ENCODE measurements at places on chromosomes 5 and 9.

DNA sequence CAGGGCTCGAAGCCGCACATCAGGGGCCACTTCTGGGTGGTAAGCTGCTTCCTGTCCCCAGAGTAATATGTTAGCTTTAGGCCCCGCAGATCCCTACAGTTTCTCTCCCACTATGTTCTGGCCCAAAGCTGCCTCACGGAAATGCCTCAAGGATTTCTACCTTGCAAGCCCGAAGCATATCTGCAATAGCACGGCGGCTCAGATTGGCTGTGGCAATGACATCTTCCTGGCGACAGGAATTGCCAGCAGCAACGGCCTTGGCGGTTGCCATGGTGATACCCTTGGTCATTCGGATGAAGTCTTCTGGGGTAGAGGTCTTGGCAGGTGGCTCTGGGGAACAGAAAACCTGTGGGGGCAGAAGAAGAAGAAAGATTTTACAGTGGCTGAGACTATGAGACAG lies 10.3 kb upstream of the TPM2 start:
- no peak for DNase-seq

DNA sequence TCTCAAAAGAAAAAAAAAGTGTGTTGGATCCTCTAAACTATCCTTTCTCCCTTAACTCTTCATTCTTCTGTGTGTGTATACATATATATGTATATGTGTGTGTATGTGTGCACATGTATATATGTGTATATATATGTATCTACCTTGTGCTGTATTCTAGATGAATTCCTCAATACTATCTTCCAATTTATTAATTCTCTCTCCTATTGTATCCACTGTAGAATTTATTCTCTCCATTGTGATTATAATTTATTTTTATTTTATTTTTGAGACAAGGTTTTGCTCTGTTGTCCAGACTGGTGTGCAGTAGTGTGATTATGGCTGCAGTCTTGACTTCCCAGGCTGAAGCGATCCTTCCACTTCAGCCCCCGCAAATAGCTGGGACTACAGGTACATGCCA lies 147.1 kb upstream of the ZNF618 start:
- no peak for DNase-seq

GRCh38 chr9:112599732-112600131 lies 113.1 kb downstream of the KIAA1958 start:
- DNase-seq = no peak

DNA sequence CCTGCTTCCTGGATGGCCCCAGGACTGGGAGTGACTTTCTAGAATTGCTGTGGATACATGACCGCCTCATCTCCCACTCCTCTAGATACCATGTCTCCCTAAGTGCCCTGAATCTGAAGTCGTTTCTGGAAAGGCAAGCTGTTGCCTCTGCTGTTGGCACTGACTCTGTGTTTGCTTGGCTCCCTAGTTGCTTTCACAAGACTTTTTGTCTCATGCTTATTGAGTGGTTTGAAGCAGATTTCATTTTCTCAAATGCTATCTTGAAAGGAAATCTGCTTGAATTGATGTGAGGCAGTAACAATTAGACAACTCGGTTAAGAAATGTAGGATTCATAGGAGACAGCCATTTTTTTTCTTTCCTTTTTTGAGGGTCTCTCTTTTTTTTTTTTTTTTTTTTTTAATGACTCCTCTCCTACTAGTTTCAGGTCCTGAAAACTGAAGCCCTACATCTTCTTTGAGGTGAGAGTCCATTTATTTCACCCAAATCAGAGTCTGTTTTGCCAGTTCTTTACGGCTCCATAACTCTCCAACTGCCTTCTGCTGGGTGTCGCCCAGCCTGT lies 65.9 kb downstream of the PRDM6 start:
- DNase-seq = no peak

DNA sequence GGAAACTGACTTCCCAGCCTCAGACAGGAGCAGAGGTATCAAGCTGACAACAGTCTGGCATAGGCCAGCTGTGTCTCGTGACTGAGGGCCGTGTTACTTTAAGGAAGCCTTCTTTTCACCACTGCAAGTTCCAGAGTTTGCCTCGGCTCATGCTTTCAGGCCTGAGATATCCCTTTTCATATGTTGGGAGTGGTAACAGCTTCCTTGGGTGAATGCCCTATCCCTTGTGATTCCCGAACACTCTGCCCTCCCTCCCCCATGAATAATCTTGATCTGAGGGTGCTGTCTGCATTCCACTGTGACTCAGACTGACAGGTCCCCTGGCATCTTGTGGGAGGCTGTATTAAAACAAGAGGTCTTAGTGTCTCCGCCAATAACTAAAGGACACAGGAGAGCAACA lies 49.7 kb upstream of the ARL15 start:
- DNase-seq = no peak

DNA sequence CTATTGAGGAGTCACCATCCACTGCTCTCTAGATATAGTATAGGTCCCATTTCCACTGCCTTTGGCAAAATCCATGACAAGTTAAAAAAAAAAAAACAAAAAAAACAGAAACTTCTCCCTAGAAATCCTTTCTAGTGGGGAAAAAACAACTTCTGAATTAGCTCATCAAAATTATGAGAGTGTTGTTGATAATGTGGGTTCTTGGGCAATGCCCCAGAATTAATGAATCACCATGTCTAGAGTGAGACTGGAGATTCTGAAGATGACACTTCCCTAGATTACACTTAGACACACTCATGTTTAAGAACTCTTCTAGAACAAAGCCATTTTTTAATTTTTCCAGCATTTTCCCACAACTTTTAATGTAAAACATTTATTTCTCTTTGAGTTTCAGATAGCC lies 728.0 kb upstream of the C9orf72 start:
- DNase-seq = no peak

GRCh38 chr5:79499640-79500273 lies 14.2 kb downstream of the HOMER1 start:
- DNase-seq = no peak

DNA sequence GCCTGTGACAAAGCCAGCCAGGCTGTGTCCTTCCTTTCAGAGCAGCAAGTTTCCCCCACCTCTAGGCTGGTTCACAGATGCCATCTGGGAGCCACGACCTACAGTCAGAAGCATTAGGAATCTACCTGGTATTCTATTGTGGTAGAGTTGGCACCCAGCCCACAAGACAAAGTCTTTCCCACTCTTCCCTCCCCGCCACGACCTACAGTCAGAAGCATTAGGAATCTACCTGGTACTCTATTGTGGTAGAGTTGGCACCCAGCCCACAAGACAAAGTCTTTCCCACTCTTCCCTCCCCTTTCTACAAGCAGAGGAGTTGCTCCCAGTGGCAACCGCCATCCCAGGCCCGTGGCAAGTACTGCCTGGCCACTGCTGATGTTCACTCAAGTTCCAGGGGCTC lies 157.8 kb upstream of the TNC start:
- DNase-seq = no peak

GRCh38 chr5:59418808-59419207 lies 474.7 kb downstream of the PDE4D start:
- DNase-seq = no peak

DNA sequence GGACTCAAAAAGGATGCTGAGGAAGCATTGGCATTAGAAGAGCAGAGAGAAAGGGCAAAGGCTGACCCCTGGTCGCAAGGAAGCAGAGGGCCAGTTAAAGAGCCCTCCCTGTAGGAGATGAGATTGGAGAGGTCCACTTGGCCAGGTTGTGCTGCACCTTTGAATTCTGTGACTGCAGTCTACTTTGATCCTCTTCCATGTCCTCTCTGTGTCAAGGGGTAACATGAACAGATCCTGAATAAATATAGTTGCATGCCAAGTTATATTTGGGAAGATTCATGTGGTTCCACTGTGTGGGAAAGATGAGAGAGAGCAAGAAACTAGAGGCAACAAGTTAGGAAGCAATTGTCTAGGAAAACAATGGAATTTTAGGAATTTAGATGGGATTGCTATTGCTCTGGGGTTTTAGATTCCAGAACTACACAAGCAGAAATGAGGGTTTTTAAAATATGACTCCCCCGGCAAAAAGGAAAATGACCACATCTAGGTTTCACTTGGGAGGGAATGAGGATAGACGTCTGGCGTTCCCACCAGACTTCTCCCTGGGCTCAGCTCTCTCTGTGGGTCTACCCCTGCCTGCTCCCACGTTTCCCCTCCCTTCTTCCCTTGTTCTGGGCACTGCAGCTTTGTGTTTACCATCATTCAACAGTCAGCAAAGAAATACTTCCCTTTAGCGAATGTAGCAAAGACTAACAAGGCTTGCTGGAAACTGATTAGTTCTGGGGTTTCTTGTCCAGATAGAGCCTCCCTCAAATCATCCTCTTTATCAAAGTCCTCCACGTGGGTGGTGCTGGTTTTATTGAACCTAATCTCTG lies 63.6 kb downstream of the SNX18 start:
- DNase-seq = no peak

GRCh38 chr5:166369346-166369745 lies 1922.1 kb upstream of the WWC1 start:
- DNase-seq = no peak

- DNase-seq = no peak
Measured at GRCh38 chr9:32606811-32607210, 28.7 kb downstream of the TAF1L start.

GRCh38 chr5:118531276-118531675 lies 457.1 kb downstream of the DTWD2 start:
- no peak for DNase-seq

DNA sequence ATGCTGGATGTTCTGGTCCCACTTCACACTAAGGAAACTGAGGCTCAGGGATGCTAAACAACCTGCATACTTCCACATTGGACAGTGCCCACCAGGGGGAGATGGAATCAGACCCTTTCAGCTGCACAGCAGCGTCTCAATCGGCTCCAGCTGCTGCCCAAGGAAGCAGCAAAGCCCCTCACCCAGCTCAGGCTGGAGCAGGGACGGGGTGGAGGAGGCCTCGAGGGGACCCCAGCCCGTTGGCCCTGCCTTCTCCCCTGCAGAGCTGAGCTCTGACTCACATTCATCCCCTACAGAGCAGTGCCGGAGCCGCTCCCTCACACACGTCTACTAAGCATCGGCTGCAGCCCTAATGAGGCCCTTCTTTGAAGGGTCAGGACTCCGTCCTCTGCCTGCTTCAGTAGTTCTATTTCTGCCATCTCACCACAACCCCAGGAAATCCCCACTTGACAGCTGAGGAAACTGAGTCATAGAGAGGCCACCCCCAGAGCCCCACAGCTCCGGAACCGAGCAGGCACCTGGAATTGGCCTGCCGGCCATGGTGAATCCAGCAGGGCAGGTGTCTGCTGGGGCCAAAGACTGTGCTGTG lies 21.5 kb upstream of the SUSD3 start:
- no peak for DNase-seq

DNA sequence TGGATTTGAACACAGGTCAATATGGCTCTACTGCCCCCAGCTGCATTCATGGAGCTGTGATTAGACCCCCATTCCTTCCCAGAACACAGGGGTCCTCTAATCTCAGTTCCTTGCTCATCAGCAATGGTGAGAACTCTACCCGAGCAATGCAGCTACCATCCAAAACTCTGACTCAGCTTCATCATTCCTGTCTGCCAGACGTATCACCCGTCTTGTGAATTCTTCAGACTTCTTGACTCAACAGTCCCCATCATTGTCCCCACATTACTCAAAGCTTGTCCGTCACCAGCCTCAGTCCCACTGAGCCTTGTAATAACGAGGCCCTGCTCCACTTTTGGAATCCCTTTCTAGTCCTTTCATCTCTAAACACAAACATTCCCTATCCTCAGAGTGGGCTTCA lies 36.3 kb upstream of the STX17 start:
- no peak for DNase-seq

DNA sequence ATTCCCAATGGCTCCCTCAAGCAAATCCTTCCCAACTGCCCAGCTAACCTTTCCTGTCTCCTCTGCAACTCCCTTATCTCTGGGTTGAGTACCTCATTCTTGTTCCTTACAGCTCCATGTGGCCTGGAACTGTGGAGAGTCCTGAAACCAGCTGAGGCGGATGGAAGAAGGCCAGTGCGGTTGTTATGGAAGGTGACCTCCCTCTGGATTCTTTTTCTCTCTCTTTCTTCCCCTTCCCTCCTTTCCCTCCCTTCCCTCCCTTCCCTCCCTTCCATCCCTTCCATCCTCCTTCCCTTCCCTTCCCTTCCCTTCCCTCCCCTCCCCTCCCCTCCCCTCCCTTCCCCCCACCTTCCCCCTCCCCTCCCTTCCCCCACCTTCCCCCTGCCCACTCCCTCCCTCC lies 45.1 kb downstream of the IL31RA start:
- DNase-seq = no peak

- no peak for DNase-seq
Measured at GRCh38 chr5:13976223-13976622, 31.7 kb upstream of the DNAH5 start.

DNA sequence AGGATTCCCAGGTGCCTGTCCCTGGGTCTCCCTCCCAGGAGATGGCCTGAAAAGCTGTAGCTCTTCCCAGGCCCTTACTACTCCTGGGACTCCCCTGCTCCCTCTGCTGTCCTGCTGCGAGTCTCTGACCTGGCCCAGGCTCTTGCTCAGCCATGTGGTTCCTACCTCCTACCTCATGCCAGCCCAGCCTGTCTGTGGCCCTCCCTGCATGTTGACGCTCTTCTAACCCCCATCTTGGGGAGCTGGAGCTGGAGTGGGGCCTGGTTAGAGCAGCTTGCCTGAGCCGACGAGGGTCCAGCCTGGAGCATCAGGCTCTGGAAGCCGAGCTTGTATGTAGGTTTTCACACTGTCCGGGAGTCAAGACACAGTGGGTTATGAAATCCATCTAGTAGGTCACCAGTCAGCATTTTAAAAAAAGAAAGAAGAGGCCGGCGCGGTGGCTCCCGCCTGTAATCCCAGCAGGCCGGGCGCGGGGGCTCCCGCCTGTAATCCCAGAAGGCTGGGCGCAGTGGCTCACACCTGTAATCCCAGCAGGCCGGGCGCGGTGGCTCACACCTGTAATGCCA lies 244.4 kb downstream of the FANCC start:
- DNase-seq = no peak
